ENCODE measurements at places on chromosomes 6 and 20.

DNA sequence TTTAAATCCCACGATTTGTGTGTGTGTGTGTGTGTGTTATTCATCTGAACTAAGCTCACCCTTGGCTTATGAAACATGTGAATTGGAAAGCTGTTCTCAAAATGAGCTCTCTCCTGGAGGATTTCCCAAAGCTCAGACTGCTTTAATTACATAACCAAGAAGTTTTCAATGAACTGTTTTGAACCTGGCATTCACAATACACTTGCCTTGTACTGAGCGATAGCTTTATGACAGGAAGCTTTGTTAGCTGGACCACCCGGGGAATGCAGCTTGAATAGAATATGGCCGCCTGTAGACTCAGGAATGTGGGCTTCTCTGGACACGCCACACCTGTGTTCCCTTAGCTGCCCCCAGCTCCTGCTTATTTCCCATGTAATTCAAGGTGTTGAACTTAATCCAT, 71.4 kb upstream of the PREP start:
- peak; percentile 40 for DNase-seq

GRCh38 chr6:108360919-108361311, 66.1 kb downstream of the AFG1L start:
- DNase-seq = no peak

- DNase-seq = peak; percentile 73
These were observed 222.0 kb upstream of the PDE10A start for GRCh38 chr6:165884813-165885765.

- DNase-seq = no peak
These were observed 64.7 kb upstream of the APCDD1L start for GRCh38 chr20:58579819-58580473.

DNA sequence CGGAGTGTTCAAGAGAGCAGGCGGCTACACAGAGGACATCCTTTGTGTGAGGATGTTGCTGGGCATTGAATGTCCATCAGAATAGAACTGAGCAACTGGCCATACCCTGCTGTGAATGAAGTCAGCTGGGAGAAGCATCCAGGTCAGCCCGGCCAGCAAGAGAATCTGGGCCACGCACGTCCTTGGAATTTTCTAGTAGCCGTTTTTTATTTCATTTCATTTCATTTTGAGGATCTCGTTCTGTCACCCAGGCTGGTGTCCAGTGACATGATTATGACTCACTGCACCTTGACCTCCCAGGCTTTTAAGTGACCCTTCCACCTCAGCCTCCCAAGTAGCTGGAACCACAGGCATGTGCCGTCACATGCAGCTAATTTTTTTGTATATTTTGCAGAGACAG, 97.9 kb downstream of the SSR1 start:
- no peak for DNase-seq

DNA sequence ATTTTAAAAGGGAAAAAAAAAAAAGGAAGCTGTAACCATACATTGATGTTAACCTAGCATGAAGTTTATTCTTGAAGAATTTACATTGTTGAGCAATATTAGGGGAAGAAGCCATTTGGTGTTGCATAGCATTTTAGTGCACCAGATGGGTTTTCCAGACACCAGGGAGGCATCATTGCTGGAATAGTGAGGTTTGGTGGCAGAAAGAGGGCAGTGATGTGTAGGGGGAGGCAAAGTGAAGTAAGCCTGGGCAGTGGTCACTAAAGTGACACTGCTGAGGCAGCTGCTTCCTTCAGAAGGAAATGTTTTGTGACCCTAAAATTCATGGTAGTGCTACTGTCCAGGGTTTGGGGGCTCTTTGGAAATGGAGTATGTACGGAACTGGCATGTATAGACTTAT, 2.6 kb downstream of the TOMM6 start:
- no peak for DNase-seq

DNA sequence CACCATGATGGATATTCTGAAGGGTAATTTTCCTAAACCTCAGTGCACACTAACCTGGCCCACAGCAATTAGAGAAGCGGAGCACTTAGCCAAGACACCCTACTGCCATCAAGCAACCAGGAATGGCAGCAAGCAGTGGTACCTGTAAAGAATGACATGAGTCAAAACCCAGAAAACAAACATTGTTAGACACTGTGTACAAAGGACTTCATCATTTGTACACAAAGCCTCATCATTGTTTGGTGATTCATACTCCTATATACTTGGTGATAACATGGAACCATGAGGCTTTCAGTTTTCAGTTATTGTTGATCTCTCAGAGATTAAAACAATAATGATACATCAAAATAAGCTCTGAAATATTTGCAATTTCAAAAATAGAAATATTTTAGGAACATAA, 74.6 kb downstream of the MLIP start:
- DNase-seq = no peak

DNA sequence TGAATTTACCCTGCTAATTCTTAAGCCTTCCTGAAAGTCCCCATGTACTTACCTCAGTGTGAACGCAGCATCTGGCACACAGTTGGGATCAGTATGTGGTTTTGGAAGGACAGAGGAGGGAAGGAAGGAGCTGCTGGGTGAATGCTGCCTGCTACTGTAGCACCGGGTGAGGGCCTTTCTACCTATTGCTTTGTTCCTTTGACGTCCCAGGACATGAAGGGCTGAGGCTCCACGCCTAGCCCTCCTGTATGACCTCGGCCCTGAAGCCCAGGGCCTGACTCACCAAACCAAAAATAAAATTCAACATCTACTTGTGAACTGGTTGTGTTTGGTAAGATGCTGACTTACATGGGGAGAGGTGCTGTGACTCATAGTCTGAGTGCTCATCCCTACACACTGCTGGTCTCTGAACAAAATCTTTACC, 51.1 kb downstream of the ARID1B start:
- peak; percentile 82 for DNase-seq

Measured in fibroblast of upper back skin (primary cell).